ENCODE measurements at places on chromosomes 4 and X. TPM values are rescaled to one million over a fixed set of nuclear protein-coding genes. Genes with fewer than 3 reads are reported as not detected.

ADAM29 gene
- not detected for total RNA-seq

DNA sequence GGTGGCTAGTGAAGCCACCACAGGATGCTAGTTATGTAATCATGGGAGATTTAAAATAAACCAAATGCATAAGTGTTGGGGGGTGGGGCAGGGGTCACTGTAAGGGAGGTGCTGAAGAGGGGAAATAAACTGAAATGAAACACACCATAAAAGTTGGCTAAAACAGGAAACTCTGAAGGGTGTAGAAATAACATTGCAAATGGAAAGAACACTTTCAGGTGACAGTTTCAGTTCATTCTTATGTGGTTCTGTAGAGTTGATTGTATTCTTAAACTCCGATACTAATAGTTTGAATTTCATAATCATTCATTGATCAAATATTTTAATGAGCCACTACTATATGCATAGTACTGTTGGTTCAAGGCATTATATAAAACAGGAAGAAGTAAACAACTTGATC is 80.1 kb downstream of the HDAC8 start:
- DNase-seq: no peak

APLN gene
- 0.98 TPM for total RNA-seq

DGKK gene
- not detected for total RNA-seq

FGD1 gene
- 8.0 TPM for total RNA-seq

DNA sequence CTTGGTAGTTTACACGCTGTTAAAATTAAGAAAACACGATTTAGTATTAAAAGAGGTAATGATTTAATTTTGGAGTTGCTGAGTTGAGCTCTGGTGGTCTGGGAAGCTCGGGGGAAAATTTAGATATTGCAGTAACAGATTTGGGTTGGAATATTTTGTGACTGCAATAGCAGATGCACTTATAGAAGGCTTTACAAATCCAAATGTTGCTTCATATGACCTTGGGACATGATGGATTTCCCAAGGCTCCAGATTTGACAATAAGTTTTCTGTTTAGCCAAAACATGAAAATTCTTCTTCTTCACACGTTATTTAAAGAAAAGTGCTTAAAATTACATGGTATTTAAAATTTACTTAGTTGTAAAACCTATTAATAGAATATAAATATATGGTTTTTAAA is 302.0 kb downstream of the SPRY1 start:
- DNase-seq: no peak

GRCh38 chrX:108223585-108223984 is 132.0 kb downstream of the ATG4A start:
- DNase-seq: no peak

CFAP47 gene
- not detected for total RNA-seq

GRCh38 chr4:10730590-10730989 is 46.0 kb upstream of the CLNK start:
- no peak for DNase-seq

S100G gene
- not detected for total RNA-seq

DNA sequence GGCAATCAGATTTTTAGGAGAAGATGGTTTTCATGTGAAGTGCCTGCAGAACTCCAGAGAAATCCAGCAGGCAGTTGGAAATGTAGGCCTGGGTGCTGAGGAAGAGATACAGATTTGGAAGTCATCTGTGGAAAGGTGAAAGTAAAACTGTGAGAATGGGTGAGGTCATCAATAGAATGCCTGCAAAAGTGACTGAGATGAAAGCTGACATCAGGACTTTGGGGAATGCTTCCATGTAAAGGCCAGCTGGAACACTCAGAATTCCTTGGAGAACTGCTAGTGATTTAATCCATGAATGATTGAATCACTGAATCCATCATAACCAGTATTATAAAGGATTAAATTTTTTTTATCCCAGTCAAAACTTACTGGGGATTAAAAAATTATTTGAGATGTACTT is 124.5 kb upstream of the GIMD1 start:
- no peak for DNase-seq

DNA sequence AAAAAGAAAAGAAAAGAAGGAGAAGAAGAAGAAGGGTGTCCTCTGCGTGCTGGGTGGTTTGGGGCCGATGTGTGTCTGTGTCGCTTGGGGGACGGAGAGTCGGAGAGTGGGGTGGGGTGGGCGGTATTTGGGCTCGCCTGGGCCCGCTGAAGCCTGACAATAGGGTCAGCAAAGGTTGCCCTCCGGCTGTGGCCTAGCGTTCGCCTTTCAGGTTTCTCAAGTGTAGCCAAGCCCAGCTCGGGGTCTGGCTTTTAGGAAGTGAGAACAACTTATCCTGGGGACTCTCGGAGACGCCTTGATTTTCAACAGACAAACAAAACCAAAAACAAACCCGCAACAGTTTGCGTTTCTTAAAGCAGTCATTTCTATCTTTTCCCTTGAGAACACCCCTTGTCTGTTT is 4.1 kb upstream of the SOX3 start:
- no peak for DNase-seq

UGT2B10 gene
- total RNA-seq: not detected

DNA sequence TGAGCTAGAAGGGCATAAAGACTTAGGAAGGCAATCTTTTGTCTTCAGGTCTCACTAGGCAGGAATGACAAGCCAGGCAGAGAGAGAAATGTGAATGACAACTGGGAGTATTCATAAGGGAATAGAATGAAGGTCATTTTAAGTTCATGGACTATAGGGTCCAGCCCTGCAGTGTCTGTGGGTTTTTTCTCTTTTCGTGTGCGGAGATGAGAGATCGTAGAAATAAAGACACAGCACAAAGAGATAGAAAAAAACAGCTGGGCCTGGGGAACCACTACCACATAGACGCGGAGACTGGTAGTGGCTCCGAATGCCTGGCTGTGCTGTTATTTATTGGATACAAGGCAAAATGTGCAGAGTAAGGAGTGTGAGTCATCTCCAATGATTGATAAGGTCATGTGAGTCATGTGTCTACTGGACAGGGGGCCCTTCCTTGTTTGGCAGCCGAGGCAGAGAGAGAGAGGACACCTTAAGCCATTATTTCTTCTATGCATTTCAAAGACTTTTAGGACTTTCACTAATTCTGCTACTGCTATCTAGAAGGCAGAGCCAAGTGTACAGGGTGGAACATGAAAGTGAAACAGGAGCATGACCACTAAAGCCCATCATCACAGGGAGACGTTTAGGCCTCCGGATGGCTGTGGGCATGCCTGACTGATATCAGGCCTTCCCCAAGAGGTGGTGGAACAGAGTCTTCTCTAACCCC is 921.8 kb upstream of the PCDH10 start:
- DNase-seq: peak; percentile 28

CFAP99 gene
- 0.96 TPM for total RNA-seq

GRCh38 chr4:55008166-55009056 is 117.0 kb downstream of the KDR start:
- DNase-seq: peak; percentile 1

DNA sequence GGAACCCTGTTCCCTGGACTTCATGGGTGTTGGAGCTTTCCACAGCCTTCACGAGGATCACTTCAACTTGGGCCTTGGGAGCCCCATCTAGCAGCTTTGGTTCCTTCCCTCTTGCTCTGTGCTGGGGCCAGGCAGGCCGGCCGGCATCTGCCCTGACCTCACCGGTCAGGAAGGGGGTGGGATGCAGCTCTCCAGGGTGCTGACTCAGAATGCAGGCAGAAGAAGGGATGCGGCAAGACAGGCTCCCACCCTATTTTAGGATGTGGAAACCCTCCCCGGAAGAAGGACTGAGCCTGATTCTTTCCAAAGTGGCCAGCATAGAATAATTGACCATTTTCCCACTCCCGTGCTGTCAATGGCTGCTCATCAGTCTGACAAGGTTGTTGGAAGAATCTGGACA is 47.1 kb downstream of the FHDC1 start:
- DNase-seq: peak; percentile 47

- peak; percentile 60 for DNase-seq
Observed at GRCh38 chr4:170138580-170139194, 48.9 kb upstream of the AADAT start.

DNA sequence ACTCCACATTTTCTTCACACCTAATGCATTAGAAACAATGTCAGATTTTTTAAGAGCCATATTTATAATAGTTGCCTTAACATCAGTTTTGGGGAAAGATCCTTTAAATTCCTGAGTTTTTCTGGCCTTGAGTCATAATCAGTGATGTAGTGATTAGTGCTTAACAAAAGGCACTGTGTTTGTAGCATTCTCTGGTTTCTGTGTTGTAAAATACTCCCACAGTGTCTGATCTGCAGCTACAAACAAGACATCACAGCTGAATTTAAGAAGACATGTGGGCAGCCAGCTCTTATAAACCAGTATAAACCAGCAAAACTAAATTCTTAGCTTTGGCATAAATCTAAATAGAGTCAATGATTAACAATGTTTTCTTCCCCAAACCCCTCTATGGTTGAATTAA is 233.8 kb downstream of the FSTL5 start:
- peak; percentile 44 for DNase-seq

DNA sequence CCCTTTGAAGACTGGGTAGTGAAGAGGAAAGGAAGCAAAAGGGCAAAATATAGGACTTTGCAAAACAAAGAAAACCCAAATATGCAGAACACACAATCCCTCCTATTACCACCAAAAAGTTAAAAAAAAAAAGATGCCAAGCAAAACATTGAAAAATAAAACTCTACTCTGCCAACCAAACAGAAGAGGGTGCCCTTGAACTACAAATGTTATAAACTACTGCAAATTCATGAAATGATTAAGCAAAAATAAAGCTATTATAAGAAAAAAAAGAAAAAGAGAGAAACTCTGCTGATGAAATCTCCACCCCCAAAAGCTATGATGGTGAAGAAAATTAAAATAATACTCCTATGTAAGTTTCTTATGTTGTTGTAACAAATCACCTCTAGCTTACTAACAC is 168.5 kb upstream of the STK26 start:
- DNase-seq: no peak

GRCh38 chrX:43255596-43255995 is 400.5 kb upstream of the MAOA start:
- no peak for DNase-seq

DACH2 gene
- not detected for total RNA-seq

CT45A2 gene
- not detected for total RNA-seq

DNA sequence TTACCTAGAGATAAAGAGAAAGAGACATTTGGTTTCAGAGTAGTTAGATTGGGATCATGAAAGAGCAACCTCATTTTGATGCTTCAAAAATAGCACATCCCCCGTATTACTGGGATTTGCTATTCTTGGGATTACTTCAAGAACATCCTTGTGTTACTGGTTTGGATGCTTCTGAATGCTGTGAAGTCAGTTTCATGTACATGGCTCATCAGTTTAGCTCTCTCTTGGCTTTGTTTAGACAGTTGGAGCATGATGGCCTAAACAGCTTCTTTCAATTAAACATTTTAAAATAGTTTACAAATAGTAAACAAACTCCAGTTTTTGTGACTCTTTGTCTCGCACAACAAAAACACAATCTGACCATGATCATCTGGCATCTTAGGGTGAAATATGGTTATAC is 23.9 kb downstream of the HTT start:
- no peak for DNase-seq

GRCh38 chr4:41594432-41594831 is 56.5 kb downstream of the LIMCH1 start:
- no peak for DNase-seq

SLC30A9 gene
- total RNA-seq: 52.1 TPM

DNA sequence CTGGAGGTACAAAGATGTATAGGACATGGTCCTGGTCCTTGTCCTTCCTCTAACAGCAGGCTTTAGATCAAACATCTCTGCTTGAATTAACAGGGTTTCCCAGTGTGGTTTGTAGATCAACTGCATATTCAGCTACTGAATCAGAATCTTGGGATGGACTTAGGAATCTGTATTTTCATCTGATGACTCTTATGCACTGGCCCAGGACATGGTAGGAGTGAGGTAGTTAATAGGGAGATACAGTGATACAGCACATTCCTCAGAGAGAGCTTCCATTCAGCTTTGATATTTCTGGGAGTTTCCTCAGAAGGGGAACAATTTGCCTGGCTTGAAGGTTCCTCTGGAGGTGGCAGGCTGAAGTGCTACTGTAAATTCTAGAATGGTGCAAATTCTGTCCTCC is 203.1 kb downstream of the LARP7 start:
- no peak for DNase-seq

DNA sequence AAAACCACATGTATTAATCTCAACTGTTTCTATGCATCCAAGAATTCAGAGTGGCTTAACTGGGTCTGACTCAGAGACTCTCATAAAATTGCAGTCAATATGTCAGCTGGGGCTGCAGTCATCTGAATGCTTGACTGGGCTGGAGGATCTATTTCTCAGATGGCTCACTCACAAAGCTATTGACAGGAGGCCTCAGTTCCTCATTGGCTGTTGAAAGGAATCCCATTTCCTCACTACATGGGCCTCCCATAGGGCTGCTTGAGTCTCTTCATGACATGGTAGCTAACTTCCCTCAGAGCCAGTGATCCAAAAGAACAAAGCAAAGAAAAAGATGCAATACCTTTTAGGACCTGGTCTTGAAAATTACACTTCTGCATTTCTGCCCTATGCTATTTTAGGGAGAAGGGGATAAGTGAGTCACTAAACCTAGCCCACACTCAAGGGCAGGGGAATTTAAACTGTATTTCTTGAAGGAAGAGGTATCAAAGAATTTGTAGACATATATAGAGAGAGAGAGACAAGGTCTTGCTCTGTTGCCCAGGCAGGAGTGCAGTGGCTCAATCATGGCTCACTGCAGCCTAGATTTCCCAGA is 9.8 kb downstream of the SCFD2 start:
- DNase-seq: no peak

DNA sequence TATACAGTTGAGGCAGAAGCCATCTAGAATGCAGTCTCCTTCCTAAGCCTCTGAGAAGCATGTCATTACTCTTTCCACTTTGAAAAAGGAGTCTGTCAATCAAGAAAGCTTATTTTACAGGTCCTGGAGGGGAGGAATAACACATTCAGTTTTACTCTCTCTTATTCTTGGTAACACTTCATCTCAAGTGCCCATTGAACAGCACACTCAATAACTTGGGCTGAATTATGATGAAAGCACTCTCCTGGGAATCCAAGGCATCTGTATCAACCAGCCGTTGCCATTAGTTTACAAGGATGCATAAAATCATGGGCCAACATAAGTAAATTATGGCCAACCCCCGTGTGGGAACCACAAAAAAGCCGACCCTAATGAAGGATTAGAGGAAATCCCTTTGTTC is 282.4 kb downstream of the C4orf33 start:
- DNase-seq: no peak

- no peak for DNase-seq
Observed at GRCh38 chr4:146369446-146369845, 152.3 kb downstream of the SLC10A7 start.

GRCh38 chrX:48648336-48648751 is 35.3 kb upstream of the WAS start:
- peak; percentile 59 for DNase-seq
